ENCODE measurements at places on chromosomes 4 and X.

DNA sequence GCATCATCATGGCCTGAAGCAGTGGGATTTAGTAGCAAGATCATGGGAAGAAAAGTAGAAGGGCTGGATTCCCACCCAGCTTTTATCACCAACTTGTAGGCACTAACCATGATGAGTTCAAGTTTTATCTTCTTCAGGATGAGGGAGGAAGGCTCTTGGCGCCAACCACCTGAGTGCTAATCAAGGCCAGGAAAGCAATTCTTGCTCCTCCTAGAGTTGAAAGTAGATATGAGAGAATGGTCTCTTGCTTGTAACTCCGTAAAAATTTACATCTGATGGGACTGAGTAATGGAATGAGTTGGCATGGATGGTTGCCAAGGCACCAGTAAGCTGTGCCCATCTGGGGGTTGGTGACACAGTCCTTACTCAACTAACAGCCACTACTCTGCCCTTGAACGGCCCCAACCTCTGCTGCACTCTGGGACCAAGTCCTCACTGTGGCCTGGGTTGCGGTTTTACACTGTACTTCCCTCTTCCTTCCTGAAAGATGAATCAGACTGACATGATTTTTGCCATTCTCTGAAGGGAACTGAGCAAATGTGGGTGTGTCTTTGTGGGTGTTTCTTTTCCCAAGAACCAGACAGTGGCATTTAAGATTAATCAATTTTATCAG, 39.4 kb upstream of the NDP start:
- DNase-seq, result peak; percentile 20

- DNase-seq, result no peak
Observed at GRCh38 chr4:8639021-8639420, 46.5 kb downstream of the CPZ start.

DNA sequence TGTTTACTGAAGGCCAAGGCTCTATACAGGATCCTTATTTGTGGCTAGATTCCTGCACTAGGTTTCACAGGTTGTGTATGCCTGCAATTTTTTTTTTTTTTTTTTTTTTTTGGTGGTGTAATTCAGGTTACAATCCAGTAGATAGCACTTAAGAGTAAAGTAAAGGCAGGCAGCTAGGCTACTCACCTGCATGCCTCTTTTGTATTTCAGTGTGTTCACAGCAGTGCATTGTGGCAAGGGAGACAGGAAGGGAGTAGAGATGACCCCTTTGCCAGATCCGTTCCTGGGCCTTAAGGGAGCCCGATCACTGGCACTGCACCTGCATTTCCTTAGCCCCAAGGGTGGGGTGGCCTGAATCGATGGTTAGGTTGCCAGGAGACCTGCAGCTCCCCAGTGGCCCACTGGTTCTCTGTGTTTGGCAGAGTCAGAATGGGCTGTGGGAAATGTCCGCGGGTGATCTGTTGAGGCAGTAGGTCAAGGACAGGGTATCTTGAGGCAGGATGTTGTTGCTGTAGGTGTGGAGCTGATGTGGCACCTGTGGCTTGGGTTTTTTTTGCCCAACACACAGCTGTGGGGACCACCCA, 374.9 kb upstream of the AADAT start:
- no peak for DNase-seq

- DNase-seq, result no peak
Observed at GRCh38 chrX:292900-293897, 12.0 kb downstream of the PLCXD1 start.

- DNase-seq, result no peak
Observed at GRCh38 chrX:138504273-138504672, 207.2 kb downstream of the FGF13 start.

GRCh38 chrX:13357925-13358324, 38.1 kb upstream of the ATXN3L start:
- no peak for DNase-seq

GRCh38 chr4:71232846-71233245, 106.0 kb upstream of the SLC4A4 start:
- DNase-seq, result no peak

All from pulmonary artery endothelial cell (primary cell).